GM12878 (cell line): ENCODE measurements at places on chromosomes 12 and 14. TPM values are rescaled to one million over a fixed set of nuclear protein-coding genes. Genes with fewer than 3 reads are reported as not detected.
A peak's percentile ranks its signal among the peaks of the same experiment; 100 is the strongest.

DNA sequence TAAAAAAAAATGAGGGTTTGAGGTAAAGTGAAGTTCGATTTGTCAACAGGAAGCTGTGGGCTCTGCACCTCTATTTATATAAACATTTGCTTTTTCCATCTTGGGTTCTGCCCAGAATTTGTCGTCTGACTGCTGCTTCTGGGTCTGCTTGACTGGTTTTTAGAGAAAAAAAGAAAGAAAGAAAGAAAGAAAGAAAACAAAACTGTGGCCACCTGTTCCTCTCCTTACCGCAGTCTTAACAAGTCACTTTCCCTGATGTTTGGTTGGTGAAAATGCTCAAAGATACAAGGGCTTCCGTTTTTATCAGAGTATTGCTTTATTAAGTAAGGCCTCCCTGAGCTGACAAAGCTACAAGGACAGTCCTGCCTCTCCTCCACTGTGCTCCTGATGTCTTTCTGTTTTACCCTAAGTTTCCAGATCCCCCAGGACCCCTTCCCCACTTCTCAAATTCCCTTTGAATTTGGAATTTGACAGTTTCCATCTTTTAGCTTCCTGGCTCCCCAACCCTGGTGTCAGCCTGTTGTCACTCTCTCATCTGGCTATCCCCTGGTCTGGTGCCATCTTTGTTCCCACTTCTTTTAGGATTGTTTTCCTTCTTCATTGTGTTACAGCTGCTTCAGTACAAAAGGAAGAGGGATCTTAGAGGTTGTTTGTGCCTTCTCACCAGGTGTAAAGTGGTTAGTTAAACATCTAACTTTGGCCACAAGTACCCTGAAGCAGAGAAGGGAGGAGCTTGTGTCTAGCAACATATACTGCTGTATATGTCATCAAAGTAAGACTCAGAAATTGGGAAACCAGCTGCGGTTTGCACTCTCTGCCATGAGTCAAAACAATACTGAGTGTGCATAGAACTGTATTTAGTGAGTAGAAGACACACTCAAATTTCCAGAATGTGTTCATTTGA lies 18.0 kb downstream of the MFAP5 start:
- H3K4me1 ChIP-seq, result peaks cover 41% of the 10 kb centered on the region
- H3K4me3 ChIP-seq, result peak overlapping the region; percentile 49; the same call in 1 of the 2 replicates
- H3K36me3 ChIP-seq, result no peaks in the 10 kb centered on the region
- DNase-seq, result peak; percentile 90
- peak overlapping the region; percentile 97 for H3K27ac ChIP-seq
- no peaks in the 10 kb centered on the region for H3K27me3 ChIP-seq

- no peak overlapping the region for H3K27ac ChIP-seq
- DNase-seq, result no peak
- no peaks in the 10 kb centered on the region for H3K36me3 ChIP-seq
- peaks cover 5% of the 10 kb centered on the region; the same call in 1 of the 2 replicates for H3K4me1 ChIP-seq
- H3K4me3 ChIP-seq, result no peak overlapping the region
These were observed 160.8 kb upstream of the GZMB start for GRCh38 chr14:24794644-24795305.

DNA sequence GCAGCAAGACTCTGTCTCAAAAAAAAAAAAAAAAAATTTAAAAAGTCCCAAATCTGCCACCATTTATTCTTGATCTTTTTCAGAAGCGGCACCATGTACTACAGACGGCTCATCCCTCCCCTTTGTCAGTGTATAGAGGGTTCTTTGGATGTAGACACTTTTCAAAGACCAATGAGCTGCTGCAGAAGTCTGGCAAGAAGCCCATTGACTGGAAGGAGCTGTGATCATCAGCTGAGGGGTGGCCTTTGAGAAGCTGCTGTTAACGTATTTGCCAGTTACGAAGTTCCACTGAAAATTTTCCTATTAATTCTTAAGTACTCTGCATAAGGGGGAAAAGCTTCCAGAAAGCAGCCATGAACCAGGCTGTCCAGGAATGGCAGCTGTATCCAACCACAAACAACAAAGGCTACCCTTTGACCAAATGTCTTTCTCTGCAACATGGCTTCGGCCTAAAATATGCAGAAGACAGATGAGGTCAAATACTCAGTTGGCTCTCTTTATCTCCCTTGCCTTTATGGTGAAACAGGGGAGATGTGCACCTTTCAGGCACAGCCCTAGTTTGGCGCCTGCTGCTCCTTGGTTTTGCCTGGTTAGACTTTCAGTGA lies 6.5 kb upstream of the ACACB start:
- H3K4me1 ChIP-seq, result no peaks in the 10 kb centered on the region
- H3K27ac ChIP-seq, result no peak overlapping the region
- DNase-seq, result no peak
- H3K36me3 ChIP-seq, result peaks cover 18% of the 10 kb centered on the region
- no peak overlapping the region for H3K4me3 ChIP-seq
- no peaks in the 10 kb centered on the region for H3K27me3 ChIP-seq

DNA sequence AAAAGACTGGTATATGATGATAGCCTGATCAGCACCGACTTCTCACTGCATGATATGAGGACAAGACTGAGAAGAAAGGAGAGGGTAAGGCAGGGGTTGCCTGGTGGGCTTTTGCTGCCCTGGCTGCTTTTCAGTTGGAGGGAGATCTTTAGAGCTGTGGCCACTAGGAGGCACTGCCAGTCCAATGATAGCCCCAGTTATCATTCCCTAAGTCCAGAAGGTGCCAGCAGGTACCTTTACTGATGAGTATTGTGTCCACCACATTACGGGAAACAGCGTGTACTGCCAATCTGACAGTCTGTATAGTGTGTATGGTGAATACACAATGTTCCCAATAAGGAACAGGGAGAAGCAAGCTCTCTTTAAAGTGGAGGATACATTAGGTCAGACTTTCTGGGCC lies 55.8 kb upstream of the CCDC175 start:
- peaks cover 4% of the 10 kb centered on the region for H3K27me3 ChIP-seq
- H3K4me3 ChIP-seq, result no peak overlapping the region
- H3K4me1 ChIP-seq, result no peaks in the 10 kb centered on the region
- no peak overlapping the region for H3K27ac ChIP-seq

GRCh38 chr14:90574188-90575131 lies 177.6 kb downstream of the CALM1 start:
- H3K27ac ChIP-seq, result no peak overlapping the region
- no peaks in the 10 kb centered on the region for H3K4me1 ChIP-seq
- DNase-seq, result no peak
- H3K27me3 ChIP-seq, result no peaks in the 10 kb centered on the region; the same call in 1 of the 2 replicates
- no peaks in the 10 kb centered on the region for H3K36me3 ChIP-seq

DNA sequence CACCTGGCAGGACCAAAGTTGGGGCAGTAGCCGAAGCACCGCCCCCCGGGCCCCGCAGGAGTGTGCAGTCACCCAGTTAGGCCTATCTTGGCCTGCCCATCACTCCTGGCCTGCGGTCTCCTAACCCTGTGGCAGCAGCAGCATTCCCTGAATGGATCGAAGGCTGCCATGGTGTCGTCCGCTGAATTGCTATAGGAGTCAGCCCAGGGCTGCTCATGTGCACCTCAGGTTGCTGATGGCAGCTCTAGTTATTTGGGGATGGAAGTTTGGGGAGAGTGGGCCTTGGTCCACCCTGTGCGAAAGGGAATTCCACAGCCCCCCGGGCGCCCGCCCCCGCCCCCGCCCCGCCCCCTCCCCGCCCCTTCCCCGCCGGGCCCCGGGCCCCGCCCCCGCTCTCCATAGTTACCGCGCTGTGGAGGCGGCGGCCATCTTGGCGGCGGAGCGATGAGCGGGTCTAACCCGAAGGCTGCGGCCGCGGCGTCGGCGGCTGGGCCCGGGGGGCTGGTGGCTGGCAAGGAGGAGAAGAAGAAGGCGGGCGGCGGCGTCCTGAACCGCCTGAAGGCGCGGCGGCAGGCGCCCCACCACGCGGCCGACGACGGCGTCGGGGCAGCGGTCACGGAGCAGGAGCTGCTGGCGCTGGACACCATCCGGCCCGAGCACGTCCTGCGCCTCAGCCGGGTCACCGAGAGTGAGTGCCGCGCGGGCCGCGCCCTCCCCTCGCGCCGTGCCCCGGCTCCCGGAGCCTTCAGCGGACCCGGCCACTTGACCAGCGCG lies at the start of gene UNC119B:
Gene UNC119B (plus strand): TSS at position 428 of the 774 bp plus-strand sequence. CDS start 17 bp downstream, at position 445.
- peak within 1 kb of the TSS; percentile 62 for H3K27ac ChIP-seq
- H3K27me3 ChIP-seq, result no peaks in the 10 kb centered on the region
- peak within 1 kb of the TSS; percentile 68 for H3K4me3 ChIP-seq
- H3K36me3 ChIP-seq, result no peaks in the 10 kb centered on the region; the same call in 1 of the 2 replicates
- H3K4me1 ChIP-seq, result peaks cover 15% of the 10 kb centered on the region

DNA sequence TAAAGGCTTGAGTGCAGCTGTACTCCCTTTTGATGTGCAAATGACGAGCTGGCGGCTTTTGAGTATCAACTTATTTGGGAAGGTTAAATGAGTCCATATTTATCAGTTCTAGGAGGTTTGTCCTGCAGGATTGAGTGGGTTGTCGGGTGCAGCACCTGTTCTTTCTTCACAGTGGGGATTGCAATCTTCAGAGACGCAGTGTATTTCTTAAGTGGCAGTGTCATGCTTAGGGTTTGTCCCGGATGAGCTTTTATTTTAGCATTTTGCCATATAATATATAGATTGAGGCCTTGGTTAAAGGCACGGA lies 1.2 kb downstream of the FUT8 start:
- no peak for DNase-seq
- H3K36me3 ChIP-seq, result no peaks in the 10 kb centered on the region
- peak overlapping the region; percentile 88 for H3K27ac ChIP-seq
- H3K4me1 ChIP-seq, result no peaks in the 10 kb centered on the region

The DCN gene
- 1.5 and 2.1 TPM in 2 replicates for total RNA-seq

The KRT71 gene
- not detected in 2 replicates for total RNA-seq

The KIF21A gene
- 31.1 and 31.5 TPM in 2 replicates for total RNA-seq

The ARID2 gene
- total RNA-seq, result 19.8 and 21.3 TPM in 2 replicates
